Fibroblast of skin of abdomen (primary cell): ENCODE measurements at places on chromosomes 6 and 20.

DNA sequence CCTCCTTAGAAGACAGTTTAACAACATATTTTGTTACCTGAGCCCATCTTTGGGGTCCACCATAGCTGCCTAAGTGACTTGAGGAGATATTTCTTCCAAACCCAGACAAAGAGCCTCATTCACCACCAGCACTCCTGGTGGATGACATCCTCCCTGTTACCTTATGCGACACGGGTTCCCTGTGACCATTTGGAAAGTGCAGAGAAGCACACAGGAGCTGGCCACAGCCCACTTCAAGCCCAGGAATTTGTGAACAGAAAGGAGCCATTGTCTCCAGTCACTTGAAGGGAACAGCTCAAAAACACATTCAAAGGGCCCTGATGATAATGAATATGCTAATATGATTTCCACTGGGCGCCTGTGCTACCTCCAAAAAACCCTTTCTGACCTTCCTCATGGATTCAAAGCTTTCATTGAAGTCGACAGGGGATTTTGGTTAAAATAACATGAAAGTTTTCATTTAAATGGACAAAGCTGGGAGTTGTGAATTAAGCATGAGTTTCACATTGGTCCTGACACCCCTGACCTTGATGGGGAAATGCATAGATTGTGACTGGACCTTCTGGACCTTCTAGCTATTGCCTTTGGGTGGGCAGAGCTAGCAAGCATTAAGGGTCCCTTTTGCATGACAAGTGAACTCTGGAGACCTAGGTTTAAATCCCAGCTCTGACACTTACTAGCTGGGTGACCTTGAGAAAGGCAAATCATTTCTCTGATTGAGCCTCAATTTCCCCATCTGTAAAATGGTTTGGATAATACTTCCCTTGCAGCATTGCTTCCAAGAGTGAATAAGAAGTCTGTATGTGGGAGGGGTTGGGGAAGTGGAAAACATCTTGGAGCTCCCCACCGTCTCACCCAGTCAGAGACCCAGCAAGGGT lies 83.3 kb upstream of the SIRPA start:
- no peak for DNase-seq

GRCh38 chr6:92174398-92175073 lies 1244.8 kb downstream of the EPHA7 start:
- DNase-seq = no peak

- DNase-seq = no peak
Measured at GRCh38 chr6:2652611-2653010, 98.1 kb downstream of the MYLK4 start.

GRCh38 chr6:64948261-64948660 lies 758.8 kb downstream of the EYS start:
- DNase-seq = no peak

DNA sequence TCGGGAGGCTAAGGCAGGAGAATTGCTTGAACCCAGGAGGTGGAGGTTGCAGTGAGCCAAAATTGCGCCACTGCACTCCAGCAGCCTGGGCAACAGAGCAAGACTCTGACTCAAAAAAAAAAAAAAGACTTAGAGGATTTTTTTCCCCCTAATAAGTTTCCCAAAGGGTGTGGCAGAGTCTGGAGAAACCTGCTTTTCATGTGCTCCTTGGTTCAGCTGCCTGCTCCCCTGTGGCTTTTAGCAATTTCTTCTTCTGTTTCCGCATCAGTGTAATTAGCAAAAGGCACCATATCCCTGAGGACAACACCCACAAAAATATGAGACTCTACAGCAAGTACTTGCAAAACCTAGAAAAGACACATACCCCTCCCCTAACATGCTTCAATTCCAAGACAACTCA lies 28.6 kb upstream of the ZNF133 start:
- no peak for DNase-seq
